Dermis microvascular lymphatic vessel endothelial cell (primary cell): ENCODE measurements at places on chromosomes 6 and 20. TPM values are rescaled to one million over a fixed set of nuclear protein-coding genes. Genes with fewer than 3 reads are reported as not detected.

C6orf15 gene
- not detected in 2 replicates for total RNA-seq

DZANK1 gene
- 0.26 and 0.38 TPM in 2 replicates for total RNA-seq

CUL7 gene
- 18.7 and 27.9 TPM in 2 replicates for total RNA-seq

HFE gene
- total RNA-seq: 2.4 and 3.0 TPM in 2 replicates

TCF21 gene
- total RNA-seq: under 0.01 TPM in 1 of 2 replicates, not detected in the other

MICB gene
- total RNA-seq: 6.8 and 8.3 TPM in 2 replicates

NKX2-2 gene
- total RNA-seq: not detected in 2 replicates

LRP11 gene
- total RNA-seq: 5.9 and 7.1 TPM in 2 replicates

RAET1G gene
- under 0.01 and 0.13 TPM in 2 replicates for total RNA-seq

ACAT2 gene
- 32.7 and 83.6 TPM in 2 replicates for total RNA-seq

RHAG gene
- total RNA-seq: not detected in 2 replicates

NRSN1 gene
- total RNA-seq: not detected in 2 replicates

RFX6 gene
- total RNA-seq: not detected in 2 replicates

SMOC2 gene
- total RNA-seq: not detected in 2 replicates

SIRPG gene
- total RNA-seq: not detected in 2 replicates

SLC26A8 gene
- total RNA-seq: not detected in 2 replicates

CCND3 gene
- 31.3 and 55.6 TPM in 2 replicates for total RNA-seq

DYNLRB1 gene
- 51.5 and 58.9 TPM in 2 replicates for total RNA-seq

DDX43 gene
- 0.38 and 1.3 TPM in 2 replicates for total RNA-seq

PPP1R3G gene
- 0.39 and 0.89 TPM in 2 replicates for total RNA-seq

MUCL3 gene
- total RNA-seq: not detected in 2 replicates

SLC17A2 gene
- not detected in 2 replicates for total RNA-seq

HLA-DRA gene
- under 0.01 TPM in 1 of 2 replicates, not detected in the other for total RNA-seq

HSPA1L gene
- 1.2 and 1.4 TPM in 2 replicates for total RNA-seq

RTEL1 gene
- total RNA-seq: 6.0 and 6.1 TPM in 2 replicates

DACT2 gene
- total RNA-seq: not detected in 2 replicates

SPTLC3 gene
- 0.13 and 0.63 TPM in 2 replicates for total RNA-seq

TRIM10 gene
- not detected in 2 replicates for total RNA-seq

TRIM40 gene
- total RNA-seq: not detected in 2 replicates

SGK2 gene
- under 0.01 and 0.13 TPM in 2 replicates for total RNA-seq

REM1 gene
- under 0.01 TPM in 1 of 2 replicates, not detected in the other for total RNA-seq

PLN gene
- total RNA-seq: not detected in 2 replicates

KIF13A gene
- total RNA-seq: 22.5 and 29.8 TPM in 2 replicates

SRMS gene
- not detected in 2 replicates for total RNA-seq

GJA10 gene
- total RNA-seq: not detected in 2 replicates

GSTA3 gene
- not detected in 2 replicates for total RNA-seq

SEMG1 gene
- not detected in 2 replicates for total RNA-seq

BANF2 gene
- not detected in 2 replicates for total RNA-seq
